ENCODE measurements at places on chromosomes 16 and 17. TPM values are rescaled to one million over a fixed set of nuclear protein-coding genes. Genes with fewer than 3 reads are reported as not detected.

DNA sequence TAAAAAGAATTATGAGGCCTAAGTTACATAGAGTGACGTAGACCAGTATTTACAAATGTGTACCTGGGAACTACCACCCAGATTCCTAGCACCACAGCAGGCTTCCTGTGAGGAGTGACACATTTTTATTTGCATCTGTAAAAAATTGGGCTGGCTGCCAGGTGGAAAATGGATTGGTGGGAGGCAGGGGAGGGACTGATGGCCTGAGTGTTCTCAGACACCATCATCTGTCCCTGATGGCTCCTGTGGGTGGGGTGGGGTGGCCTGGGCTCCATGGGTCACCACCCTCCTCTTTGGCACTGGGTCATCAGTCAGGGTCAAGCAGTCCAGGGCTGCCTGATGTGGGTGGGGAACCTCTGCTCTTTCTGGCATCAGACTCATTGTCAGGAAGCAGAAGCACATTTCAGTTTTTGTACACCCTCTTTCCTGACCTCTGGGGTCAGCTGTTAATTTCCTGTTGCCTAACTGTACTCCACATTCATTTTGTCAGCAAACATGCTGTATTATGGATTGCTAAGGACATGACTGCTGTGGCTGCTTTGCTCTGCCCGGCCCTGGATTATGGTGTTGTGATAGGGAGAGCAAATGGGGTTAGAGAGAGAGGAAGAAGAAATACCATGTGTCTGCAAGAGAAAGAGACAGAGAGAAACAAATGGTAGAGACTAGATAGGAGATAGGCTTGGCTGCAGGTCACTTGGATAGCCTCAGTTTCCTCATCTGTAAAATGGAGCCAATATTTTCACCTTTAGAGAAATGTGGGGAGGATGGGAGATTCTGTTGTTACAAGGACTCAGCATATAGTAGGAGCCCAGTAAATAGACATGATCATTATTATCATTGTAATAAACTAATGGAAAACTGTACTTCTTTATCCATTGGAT is 11.6 kb upstream of the MFAP4 start:
- DNase-seq: no peak

GRCh38 chr16:18841833-18842525 is 40.6 kb upstream of the ARL6IP1 start:
- no peak for DNase-seq

GRCh38 chr17:15340966-15341365 is 431 bp downstream of the TEKT3 start:
- no peak for DNase-seq

GRCh38 chr17:57535249-57535966 is 209.7 kb downstream of the CCDC182 start:
- DNase-seq: no peak

- DNase-seq: no peak
Measured at GRCh38 chr17:37147301-37147812, 198.6 kb downstream of the AATF start.

DNA sequence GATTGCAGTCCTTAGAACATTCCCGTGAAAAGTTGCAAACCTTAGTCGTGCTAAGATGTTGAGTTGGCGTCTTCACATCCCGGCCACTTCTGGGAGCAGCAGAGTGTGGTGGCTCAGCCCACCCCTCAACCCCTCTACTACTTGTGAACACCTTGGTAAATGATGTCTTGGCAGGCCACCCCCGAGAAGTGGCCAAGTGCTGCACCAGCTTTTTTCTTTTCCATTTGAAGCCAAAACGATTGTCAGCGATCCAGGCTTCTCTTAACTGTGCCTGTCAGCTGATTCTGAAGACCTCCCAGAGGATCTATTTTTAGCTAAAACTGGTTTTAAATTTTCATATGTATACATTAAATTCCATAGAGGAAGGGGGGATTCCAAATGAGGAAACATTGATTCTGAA is 247.5 kb downstream of the CDH13 start:
- no peak for DNase-seq

The IRX6 gene
- polyA plus RNA-seq: 20.5 TPM

The CD68 gene
- 46.7 TPM for polyA plus RNA-seq

The DHX58 gene
- 4.9 TPM for polyA plus RNA-seq

The ROGDI gene
- 134 TPM for polyA plus RNA-seq

Data from heart left ventricle (tissue), 16 donors.